B cell (primary cell): ENCODE measurements at places on chromosomes 7 and 10. TPM values are rescaled to one million over a fixed set of nuclear protein-coding genes. Genes with fewer than 3 reads are reported as not detected.

- no peak for DNase-seq
These were observed 69.2 kb upstream of the SLC39A12 start for GRCh38 chr10:17882557-17882956.

- DNase-seq, result no peak
These were observed 21.3 kb upstream of the LIPF start for GRCh38 chr10:88642963-88643362.

GRCh38 chr10:89206402-89207180 is 526 bp downstream of the CH25H start:
- DNase-seq, result no peak

PTPN20 gene
- 2.4 and 4.2 TPM in 2 replicates for total RNA-seq

PLXDC2 gene
- 0.07 and 0.19 TPM in 2 replicates for total RNA-seq

DMBT1 gene
- total RNA-seq, result not detected in 2 replicates
